ENCODE measurements at places on chromosomes 2 and 18.

GRCh38 chr18:46356278-46357033, 252.3 kb downstream of the HAUS1 start:
- no peak for DNase-seq

DNA sequence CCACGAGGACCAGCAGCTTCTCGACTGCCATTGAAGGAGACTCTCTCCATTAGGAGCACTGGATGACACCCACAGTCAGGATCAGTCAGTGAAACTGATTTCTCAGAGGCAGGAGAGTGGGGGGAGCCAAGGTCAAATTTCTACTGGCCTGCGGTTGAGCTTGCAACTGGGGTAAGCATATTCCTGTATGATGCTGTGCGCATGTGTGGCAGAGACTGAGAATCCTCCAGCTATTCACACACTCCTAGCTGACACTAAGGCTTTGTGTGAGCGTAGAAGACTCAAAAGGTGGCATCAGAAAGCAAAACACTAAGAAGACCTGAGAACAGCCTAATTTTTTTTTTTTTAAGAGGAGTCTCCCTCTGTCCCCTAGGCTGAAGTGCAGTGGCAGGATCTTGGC, 19.8 kb upstream of the TTL start:
- no peak for DNase-seq

GRCh38 chr2:241808721-241809382, at the start of gene NEU4:
NEU4 (plus strand) TSS chr2:241809193; CDS start chr2:241814485, 5,292 bp downstream.
- no peak for DNase-seq

- DNase-seq = no peak
These were observed 146.6 kb downstream of the ZNF516 start for GRCh38 chr18:76348267-76349066.

DNA sequence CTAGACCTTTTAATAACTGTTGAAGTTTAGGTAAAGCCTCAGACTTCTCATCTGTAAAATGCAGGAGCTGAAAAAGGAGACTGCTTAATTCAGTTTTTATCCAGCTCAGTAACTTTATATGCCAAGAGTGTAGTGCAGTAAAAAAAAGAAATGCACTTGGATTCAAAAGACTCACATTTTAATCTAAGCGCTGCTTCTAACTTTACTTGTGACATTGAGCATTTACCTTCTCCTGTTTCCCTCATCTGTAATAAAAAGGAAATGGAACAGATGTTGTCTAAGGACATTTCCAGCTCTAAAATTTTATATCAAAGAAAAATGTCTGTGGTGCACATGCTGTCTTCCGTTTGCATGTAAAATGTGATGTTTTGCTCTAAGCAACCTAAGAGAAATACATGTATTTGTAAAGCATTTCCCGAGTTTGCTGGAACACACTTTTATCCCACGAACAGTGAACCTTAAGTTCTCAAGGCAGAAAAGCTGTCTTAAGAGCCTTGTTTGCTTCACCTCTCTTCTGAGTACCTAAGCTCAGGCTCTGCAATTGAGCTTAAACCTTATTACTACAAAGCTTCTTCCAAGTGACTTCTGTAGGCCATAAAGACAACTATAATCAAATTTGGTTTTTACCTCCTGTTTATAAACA, 24.2 kb upstream of the TANK start:
- no peak for DNase-seq

DNA sequence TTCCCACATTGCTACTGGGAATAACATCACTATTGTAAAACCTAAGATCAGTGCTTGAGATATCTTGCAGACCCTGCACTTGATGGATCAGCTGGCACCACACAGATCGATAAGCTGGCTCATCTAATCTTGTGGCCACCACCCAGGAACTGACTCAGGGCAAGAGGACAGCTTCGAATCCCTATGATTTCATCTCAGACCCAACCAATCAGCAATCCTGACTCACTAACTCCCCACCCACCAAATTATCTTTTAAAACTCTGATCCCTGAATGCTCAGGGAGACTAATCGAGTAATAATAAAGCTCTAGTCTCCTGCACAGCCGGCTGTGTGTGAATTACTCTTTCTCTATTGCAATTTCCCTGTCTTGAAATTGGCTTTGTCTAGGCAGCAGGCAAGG, 11.3 kb upstream of the TEX44 start:
- DNase-seq = no peak

GRCh38 chr2:138078153-138078552, 113.9 kb downstream of the HNMT start:
- DNase-seq = no peak

DNA sequence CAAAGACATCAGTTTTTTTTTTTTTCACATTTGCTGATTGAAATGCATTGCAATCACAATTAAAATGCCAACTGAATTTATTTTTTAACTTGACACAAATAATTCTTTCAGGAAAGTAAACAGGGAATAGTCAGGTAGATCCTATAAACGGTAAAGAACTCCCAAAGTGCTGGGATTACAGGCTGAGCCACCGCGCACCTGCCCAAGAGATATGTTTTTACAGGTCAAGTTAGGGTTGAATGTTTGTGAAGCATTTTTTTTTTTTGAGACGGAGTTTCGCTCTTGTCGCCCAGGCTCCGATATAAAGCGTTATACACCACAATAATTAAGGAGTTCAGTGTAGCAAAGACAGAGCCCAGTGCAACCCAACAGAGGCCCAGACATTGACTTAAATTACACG, 15.1 kb downstream of the ITM2C start:
- no peak for DNase-seq

- DNase-seq = peak; percentile 2
These were observed 472 bp upstream of the PLEKHM3 start for GRCh38 chr2:208025814-208026184.

DNA sequence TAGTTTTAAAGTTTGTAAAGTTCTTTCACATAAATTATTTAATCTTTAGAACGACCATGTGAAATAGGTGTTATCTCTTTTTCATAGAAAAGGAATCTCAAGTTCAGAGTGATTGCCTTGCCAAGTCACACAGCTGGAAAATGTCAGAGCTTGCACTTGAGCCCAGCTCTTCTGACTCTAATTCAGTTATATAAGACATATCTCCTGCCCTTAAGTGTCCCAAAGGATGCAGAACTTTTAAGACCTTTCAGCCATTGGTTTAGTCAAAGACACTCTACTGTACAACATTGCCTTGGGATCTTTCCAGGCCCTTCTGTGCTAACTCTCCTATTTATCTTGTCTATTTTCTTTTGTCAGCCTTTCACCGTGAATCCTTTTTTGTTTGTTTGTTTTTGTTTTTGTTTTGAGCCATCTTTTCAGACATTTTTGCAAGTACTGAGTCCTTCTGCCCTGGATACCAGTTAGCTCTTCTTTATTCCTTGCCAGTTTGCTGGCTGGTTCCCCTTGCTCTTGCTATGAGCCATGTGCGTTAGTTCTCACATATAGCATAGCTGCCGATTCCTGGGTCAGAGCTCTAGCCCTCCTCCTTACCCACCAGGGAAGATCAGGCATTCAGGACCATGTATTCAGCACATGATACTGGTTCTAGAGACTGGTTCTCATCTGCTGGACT, 160.0 kb upstream of the MYO3B start:
- no peak for DNase-seq

DNA sequence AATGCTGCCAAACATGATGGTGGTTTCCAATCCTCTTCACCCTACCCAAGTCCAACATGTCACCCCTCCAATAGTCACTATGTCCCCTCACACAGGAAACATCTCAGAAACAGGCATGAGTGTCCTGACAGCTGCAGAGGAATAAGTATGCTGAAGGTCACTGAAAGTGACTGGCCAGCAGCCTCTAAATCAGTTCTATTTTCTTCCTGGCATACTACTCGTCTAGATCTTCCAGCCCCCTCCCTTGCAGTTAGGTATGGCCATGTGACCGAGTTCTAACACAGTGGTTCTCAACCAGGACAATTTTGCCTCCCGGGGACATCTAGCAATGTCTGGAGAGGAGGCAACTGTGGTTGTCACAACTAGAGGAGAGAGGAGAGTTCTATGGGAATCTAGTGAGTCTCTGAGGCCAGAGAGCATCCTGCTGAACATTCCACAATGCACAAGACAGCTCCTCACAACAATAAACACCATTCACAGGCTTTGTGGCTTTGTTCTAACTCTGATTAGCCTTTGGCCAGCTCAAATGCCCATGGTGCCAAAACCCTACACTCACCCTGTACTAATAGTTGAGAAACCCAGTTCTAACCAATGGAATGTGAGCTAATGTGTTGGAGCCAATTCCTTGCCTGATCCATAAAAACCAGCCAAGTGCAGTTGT, 12.6 kb upstream of the ID2 start:
- DNase-seq = no peak

DNA sequence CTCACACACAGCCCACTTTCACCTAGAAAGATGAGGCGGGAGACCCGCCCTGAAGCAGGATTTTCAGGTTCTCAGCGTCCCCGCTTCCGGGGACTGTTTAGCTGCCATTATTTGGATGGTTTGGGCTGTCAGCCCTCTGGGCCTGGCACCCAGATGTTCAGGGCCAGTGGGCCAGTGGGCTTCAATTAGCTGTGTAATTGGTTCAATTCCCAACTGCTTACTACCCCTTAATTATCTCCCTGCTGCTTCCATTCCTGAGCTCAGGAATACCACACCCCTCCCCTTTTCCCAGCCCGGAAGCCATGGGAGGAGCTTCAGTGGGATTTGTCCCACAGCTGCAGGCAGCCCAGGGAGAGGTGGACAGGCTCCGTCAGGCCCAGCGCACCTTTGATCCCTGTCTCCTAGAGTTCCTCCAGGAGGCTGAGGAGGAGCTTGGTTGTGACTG, 114.1 kb upstream of the MYCN start:
- DNase-seq = no peak

GRCh38 chr2:20350041-20350712, 467 bp downstream of the PUM2 start:
- peak; percentile 27 for DNase-seq

Measured in stimulated activated CD4-positive, alpha-beta T cell treated with anti-CD3 and anti-CD28 coated beads, Interleukin-1b, Interleukin-23, amount 100 ng/mL, for 4 hours (primary cell).